Fibroblast of gingiva (primary cell): ENCODE measurements at places on chromosomes 7 and 10.
A peak's percentile ranks its signal among the peaks of the same experiment; 100 is the strongest.

- DNase-seq, result no peak
Observed at GRCh38 chr10:100340948-100341847, 5.8 kb upstream of the SCD start.

DNA sequence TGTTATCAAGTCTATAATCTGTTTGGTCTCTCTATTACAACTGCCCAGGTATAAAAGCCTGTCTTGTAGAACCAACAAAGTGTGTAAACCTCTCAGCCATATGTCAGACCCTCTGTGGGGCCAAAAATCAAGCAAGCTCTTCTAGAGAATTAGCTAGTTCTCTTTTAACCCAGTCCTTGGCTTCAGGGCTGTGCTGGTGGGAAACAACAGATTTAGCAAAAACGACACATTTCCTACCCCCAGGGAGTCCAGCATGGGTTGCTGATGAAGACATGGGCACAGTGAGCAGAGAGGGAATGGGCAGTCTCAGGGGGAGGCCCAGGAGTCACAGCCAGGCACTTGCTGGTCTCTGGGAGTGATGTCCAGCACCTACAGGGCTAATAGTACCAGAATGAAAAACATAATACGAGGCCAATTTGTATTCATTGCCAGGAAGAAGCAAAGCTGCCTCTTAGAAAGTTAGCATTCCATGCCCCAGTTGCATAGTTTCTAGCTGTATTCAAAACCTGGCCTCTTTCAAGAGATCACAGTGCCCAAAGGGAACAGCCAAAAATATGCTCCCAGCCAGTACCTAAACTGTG is 80.1 kb downstream of the FRMD4A start:
- no peak for DNase-seq

DNA sequence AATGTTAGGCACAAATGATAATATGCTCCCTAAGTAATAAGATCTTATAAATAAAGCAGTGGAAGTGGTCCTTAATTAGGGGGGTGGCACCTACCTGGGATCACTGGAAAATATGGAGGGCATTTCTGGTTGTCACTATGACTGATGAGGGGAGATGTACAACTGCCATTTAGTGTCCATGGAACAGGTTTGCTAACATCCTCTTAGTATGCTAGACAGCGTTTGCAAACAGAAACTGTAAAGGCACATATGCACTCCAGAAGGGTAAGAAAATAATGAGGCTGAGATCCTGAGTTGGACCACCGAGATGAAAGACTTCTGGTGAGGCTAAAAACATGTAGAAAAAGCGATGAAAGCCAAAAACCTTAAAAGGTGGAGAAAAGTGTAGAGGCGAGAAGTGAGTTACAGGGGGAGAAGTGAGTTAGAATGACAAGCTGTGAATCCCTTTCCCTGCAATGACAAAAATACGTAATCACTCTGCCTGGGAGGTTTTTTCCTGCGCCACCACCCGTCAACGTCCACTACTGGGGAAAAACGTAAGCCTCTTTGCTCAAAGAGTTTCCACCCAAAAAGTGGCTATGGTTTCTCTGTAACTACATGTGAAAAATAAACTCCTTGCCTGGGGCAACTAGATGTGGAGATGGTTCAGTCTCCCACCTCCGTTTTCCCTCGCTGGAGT is 767 bp downstream of the KRIT1 start:
- peak; percentile 18 for DNase-seq

GRCh38 chr7:115499956-115500355 is 530.6 kb downstream of the TFEC start:
- DNase-seq, result no peak

GRCh38 chr10:131167036-131167860 is 144.3 kb downstream of the TCERG1L start:
- no peak for DNase-seq

GRCh38 chr7:142250705-142251104 is 7.2 kb downstream of the PRSS58 start:
- no peak for DNase-seq

DNA sequence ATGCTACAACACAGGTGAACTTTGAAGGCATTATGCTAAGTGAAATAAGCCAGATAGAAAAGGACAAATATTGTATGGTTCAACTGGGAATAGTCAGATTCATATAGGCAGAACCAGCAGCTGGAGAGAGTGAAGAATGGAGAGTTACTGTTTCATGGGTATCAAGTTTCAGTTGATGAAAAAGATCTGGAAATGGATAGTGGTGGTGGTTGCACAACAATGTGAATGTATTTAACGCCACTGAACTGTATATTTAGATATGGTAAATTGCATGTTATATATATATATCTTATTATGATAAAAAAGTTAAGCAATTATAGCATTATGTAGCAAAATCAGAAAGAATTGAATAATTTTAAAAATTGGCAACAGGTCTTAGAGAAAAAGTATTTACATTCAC is 3.9 kb downstream of the LMBR1 start:
- DNase-seq, result peak; percentile 51

- DNase-seq, result peak; percentile 8
Observed at GRCh38 chr7:29265208-29265923, 70.8 kb downstream of the CHN2 start.

GRCh38 chr7:105857009-105857952 is 19.1 kb downstream of the ATXN7L1 start:
- DNase-seq, result no peak

GRCh38 chr10:87557409-87557808 is 52.7 kb downstream of the MINPP1 start:
- DNase-seq, result no peak

DNA sequence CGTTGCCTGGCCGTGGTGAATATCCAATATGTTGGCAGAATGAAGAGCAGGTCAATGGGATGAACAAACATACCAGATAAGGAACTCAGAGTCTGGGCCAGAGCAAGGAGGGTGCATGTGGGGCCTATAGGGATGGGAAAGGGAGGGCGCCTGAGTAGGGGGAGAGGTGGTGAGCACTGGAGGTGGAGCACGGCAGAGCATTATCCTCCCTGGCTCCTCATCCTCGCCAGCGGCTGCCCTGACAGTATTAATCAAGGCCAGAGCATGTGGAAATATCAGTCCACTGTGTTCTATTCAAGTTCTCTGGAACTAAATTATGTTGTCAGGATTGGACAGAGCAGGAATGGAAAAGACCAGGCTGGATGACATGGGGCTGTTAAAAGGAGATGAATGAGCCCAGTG is 254.8 kb upstream of the ZMIZ1 start:
- no peak for DNase-seq

- DNase-seq, result peak; percentile 62
Observed at GRCh38 chr7:64098-64915, 128.1 kb upstream of the FAM20C start.

DNA sequence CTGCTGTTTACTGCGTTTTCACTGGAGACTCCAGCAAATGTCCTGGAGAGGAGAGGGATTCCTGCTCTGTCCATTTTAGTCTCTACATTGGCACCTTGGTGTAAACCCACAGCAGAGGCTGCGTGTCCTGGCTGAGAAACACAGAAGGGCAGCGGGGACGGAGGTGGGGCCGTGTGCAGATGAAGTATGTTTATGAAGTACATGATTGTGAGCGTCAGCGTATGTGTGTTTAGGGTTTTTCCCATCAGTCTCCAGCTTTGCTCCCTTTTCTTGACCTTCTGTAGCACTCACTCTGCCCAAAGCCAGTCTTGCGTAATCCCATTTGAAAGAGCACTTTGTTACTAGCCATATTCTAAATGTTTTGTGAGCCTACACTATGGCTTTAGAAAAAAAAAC is 750.7 kb upstream of the SORCS1 start:
- no peak for DNase-seq

GRCh38 chr10:128443925-128444518 is 317.8 kb upstream of the MKI67 start:
- no peak for DNase-seq

DNA sequence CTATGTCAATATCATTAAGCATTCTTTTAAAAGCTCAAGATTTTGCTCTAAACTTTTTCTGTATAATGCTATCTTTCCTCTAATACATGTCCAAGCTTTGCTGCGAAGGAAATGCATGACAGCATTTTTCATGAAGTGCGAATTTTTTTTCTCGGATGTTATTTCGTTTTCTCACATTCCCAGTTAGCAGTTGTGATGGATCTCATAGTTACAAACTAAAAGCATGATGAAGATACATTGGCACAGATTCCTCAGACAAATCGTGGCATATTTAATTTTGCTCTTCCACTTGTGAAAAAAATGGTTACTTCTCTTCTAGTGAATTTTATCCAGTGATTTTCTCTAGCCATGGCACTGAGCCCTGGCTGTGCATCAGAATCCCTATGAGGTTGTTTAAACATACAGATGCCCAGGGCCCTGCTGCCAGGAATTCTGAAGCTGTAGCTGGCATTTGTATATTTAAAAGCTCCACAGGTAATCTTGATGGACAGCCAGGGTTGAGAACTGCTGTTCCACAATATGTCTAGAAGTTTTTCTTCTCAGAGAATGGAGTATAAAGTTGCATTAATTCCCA is 299.8 kb upstream of the NEBL start:
- DNase-seq, result no peak

- DNase-seq, result no peak
Observed at GRCh38 chr7:91503934-91504555, 239.8 kb downstream of the FZD1 start.

- no peak for DNase-seq
Observed at GRCh38 chr7:1360521-1360971, 98.7 kb downstream of the MICALL2 start.

DNA sequence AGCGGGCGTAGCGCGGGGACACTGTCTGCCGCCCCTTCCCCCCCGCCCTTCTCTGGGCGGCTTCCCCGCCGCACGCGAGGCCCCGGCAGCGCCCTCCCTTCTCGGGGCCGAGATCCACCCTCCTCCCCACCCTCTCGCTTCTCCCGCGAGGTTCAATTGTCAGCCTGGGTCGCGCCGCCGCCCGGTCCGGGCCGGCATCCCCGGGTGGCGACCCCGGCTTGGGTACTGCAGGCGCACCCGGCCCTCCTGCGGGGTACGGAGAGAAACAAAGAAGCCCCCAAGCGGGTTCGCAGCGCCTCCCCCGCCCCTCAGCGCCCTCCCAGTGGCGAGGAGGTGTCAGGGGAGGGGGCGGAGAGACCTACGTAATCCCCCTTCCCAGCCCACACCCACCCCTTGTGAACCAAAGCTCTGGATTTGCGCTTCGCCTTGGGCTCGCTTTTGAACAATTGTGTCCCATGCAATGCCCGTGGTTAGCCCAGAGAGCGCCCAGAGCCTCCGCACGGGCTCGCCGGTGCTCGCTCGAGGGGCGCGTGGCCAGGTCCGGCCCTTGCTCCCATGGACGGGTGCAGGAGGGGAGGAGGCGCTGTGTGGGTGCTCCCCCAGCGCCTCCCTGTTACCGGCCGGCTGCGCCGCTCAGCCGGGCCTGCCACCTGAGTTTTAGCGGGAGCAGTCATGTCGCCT is 634 bp downstream of the HECW1 start:
- peak; percentile 51 for DNase-seq

DNA sequence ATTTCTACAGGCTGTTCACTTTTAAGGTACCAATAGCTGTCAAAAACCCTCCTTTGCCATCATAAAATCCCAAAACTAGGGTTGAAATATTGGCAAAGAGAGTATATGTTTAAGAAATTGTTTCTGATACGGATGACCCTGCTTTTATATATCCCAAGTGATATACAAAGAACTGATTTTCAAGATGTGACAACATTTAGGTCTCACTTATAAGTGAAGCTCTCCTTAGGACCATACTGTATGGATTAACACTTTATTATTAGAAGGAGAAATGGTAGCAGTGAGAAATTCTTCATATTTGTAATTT is 11.0 kb upstream of the CRPPA start:
- DNase-seq, result no peak

DNA sequence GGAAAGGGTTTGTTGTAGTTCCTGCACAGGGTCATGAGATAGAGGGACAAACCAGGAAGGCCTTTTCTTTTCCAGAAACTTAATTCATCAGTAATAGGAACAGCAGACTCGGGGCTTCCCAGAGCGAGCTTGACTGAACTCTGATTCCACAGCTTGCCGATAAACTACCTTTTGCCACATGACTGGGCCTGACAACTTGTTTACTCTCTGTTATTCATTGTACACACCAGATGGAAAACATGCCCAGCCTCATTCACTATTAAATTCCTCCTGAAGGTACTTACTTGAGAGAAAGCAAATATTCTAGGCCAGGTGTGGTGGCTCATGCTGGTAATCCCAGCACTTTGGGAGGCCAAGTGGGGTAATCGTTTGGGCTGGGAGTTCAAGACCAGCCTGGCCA is 77.1 kb upstream of the FGFR2 start:
- no peak for DNase-seq

GRCh38 chr7:39714447-39715091 is 91.2 kb downstream of the RALA start:
- DNase-seq, result no peak

DNA sequence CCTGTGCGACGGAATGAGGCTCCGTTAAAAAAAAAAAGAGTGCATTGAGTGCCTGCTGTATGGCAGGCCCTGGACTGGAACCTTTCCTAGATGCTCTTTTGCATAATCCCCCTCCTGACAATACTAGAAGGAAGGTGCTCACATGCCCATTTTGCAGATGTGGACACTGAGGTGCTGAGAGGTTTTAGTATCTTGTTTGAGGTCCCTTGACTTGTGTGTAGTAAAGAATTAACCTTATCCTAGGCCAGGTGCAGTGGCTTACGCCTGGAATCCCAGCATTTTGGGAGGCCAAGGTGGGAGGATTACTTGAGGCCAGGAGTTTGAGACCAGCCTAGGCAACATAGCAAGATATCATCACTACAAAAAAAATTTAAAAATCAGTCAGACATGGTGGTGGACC is 46.6 kb downstream of the TMEM130 start:
- DNase-seq, result no peak

GRCh38 chr7:94888995-94889523 is 18.3 kb upstream of the PPP1R9A start:
- no peak for DNase-seq

DNA sequence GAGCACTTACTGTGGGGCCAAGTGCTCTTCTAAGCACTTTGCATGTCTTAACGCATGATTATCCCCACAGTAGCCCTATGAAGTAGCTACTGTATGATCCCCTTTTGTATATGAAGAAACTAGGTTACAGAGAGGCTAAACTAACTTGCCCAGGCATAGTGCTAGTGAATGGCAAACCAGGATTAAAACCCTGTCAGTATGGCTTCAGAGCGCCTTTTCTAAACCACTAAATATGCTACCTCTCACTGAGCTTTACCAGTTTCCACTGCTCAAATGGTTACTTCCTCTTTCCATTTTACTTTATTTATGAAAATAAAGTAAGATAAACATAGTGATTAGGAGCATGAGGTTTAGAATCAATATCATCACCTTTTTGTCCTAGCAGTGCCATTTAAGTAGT is 73.6 kb downstream of the PODXL start:
- no peak for DNase-seq

DNA sequence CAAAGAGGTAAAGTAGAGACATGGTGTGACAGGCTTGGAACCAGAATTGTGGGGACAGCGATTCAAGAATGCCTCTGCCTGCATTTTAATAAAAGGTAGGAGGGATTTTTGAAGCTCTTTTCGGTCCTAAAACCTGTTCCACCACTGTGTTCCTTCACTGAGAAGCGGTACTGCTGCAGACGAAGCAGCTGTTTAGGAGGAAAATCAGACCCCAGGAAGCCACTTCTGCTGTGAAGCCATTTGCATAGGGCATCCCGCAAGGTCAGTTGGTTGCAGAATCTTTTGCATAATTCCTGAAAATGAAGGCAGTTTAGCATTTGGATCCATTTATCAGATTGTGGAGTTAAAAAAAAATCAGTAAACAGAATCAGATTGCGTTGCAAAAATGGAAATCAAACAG is 183.3 kb upstream of the PRKCQ start:
- no peak for DNase-seq

- peak; percentile 88 for DNase-seq
Observed at GRCh38 chr10:103663802-103664201, 170.3 kb downstream of the NEURL1 start.
